ENCODE measurements at places on chromosomes 11 and 22. TPM values are rescaled to one million over a fixed set of nuclear protein-coding genes. Genes with fewer than 3 reads are reported as not detected.

Gene PDE3B
- total RNA-seq = 4.6 TPM

Gene LARGE1
- 11.6 TPM for total RNA-seq

Gene C22orf15
- not detected for total RNA-seq

Gene HBG2
- not detected for total RNA-seq

Gene MRGPRF
- 0.15 TPM for total RNA-seq

Gene OR52E6
- total RNA-seq = not detected

Gene MAPK11
- 23.7 TPM for total RNA-seq

Gene RIBC2
- 4.5 TPM for total RNA-seq

Measured in Calu3 (cell line).